ENCODE measurements at places on chromosomes 6 and 20. TPM values are rescaled to one million over a fixed set of nuclear protein-coding genes. Genes with fewer than 3 reads are reported as not detected.

The PSORS1C1 gene
- polyA plus RNA-seq, result 7.8 TPM

The OTOR gene
- polyA plus RNA-seq, result not detected

The NRSN1 gene
- not detected for polyA plus RNA-seq

The CST5 gene
- not detected for polyA plus RNA-seq

The CALHM6 gene
- polyA plus RNA-seq, result 14.0 TPM

The GJA10 gene
- not detected for polyA plus RNA-seq

The SLC2A10 gene
- polyA plus RNA-seq, result 18.4 TPM

The BTN1A1 gene
- 0.02 TPM for polyA plus RNA-seq

The PCMT1 gene
- polyA plus RNA-seq, result 49.5 TPM

The CCR6 gene
- polyA plus RNA-seq, result not detected

GRCh38 chr20:25270829-25271251, 23.0 kb downstream of the PYGB start:
- peak; percentile 13 for DNase-seq

DNA sequence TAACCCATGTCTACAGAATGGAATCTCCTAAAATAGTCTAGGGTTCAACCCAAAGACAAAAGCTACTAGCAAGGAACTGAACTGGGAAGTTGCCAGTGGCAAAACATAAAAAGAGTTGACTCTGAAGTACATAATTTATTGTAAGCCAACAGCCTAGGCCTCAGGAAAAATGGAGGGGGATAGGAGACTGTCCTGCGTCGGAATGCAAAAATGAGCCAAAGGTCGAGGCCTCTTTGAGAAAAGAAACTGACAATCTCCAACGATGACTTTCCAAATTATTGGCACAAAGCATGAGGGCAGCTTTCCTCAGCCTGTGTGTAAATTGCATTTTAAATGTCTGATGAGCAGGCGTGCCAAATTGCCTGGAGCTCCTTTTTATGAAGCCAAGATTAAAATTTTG, 2.1 kb downstream of the COL12A1 start:
- peak; percentile 38 for DNase-seq

DNA sequence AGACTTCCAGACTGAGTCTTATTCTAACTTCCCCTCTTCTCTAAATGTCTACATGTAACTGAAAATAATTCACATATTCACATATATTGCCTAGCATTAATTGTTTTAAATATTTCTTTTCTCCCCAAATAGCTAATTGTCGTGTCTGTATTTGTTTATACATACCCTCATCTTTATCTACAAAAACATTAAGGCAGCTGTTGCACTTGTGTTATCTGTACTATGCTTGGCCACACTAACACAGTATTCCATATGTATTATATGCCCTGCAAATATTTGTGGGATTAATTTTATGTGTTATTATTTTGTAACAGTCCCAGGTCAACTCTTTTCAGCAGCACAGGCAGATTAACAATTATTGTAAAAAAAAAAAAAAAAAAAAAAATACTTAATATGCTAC, 11.7 kb downstream of the HDAC2 start:
- no peak for DNase-seq

DNA sequence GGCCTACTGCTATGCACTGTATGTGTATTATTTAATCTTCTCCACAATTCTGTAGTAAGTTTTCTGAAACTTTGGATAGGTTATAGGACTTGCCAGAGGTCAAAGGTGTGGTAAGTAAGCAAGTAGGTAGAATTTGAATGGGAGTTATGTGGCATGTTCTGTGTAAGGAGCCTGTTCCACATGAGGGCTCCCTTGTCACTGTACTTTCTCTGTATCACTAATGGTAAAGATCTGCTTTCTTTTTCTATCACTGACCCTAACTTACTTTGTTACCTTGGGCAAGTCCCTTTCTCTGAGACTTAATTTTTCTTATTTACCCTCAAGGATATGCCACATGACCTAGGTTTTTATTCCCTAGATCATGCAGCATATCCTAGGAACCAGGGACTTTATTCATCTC, 50.3 kb downstream of the EIF2S2 start:
- no peak for DNase-seq

GRCh38 chr6:10555625-10556309, 34.6 kb downstream of the GCNT2 start:
- DNase-seq, result peak; percentile 35

- DNase-seq, result no peak
Observed at GRCh38 chr6:71043902-71044301, 87.0 kb upstream of the B3GAT2 start.

DNA sequence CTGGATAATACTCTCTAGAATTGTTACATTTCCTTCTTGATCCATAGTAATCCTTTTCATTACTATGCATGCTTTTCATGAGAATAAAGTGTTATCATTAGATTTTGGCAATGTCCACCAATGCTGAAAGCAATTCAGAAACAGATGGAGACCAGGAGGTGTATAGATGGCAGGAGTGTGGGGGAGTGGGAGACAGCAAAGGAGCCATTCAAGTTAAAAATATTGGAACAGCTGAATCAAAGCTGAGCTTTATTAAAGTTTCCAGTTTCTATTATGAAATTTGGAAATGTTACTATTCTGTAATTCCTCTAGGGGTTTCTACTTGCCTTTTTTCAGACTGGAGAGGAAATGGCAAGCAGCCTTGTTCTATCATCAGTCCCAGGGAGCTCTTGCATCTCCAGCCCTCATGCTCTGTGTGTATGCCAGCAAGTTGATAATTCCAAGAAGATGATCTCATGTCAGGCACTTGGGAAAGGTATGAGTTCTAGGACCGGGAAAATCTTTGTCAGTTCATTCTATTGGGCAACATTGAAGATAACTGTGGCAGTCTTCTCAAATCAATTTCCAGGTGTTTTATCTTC, 228.0 kb downstream of the CD109 start:
- no peak for DNase-seq

DNA sequence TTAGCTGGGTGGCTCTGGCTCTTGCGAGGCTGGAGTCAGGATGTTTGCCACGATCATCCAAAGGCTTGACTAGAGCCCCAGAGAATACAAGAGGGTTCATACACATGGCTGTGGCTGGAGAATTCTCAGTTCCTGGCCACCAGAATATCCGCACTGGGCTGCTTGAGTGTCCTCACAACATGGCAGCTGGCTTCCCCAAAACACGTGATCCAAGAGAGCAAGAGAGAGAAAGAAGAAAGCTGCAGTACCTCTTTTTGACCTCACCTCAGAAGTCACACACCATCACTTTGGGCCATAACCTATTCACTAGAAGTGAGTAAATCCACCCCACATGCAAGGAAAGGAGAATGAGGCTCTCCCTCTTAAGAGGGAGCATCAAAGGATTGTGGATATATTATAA, 21.5 kb upstream of the BPIFB1 start:
- DNase-seq, result no peak

DNA sequence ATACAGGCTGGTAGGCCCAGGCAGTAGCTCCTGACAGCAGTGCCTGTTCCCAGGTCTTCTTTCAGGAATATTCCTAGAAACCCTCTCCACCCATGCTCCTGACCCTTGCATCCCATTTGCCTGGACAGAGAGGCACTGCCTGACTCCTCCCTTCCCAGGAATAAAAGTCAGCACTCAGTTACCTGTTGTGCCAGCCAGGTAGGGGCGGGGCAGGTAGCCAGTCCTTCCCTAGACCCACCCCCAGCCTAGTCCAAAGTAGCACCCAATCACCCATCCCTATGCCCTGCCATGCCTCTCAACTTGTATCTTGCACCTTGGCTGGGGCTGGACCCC, 129.9 kb downstream of the MRPL14 start:
- peak; percentile 1 for DNase-seq

- no peak for DNase-seq
Observed at GRCh38 chr20:43515628-43516027, 8.1 kb downstream of the L3MBTL1 start.

- no peak for DNase-seq
Observed at GRCh38 chr6:134480593-134480992, 162.7 kb upstream of the SGK1 start.

- DNase-seq, result no peak
Observed at GRCh38 chr6:97915537-97915936, 632.5 kb upstream of the MMS22L start.

DNA sequence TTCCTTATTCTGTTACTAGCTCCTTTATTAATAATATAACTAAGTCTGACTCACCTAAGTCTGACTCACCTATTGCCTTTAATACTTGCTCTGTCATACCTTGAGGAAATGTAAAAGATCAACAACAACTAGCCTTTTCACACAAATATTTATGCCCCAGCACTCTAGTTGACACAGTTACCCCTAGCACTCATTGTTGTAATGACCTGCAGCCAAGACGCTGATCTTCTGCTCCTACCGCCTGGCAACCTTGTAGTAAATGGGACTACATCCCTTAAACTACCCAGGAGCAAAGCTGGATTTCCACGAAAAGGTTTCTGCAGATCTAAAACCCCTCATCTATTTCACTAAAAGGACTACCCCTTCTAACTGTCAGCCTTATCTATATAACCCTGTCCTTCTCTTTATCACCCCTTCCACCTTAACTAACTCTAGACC, 90.0 kb downstream of the PLG start:
- DNase-seq, result no peak

All from ovary (tissue), 10 donors.